Neural crest cell (in vitro differentiated cells): ENCODE measurements at places on chromosomes 11 and 22. TPM values are rescaled to one million over a fixed set of nuclear protein-coding genes. Genes with fewer than 3 reads are reported as not detected.

GRCh38 chr22:35834061-35834460 is 116.4 kb downstream of the APOL5 start:
- H3K4me1 ChIP-seq = peaks cover 52% of the 10 kb centered on the region
- no peak for DNase-seq
- no peaks in the 10 kb centered on the region for H3K27me3 ChIP-seq
- H3K27ac ChIP-seq = no peak overlapping the region
- no peaks in the 10 kb centered on the region for H3K36me3 ChIP-seq
- H3K4me3 ChIP-seq = no peak overlapping the region

DNA sequence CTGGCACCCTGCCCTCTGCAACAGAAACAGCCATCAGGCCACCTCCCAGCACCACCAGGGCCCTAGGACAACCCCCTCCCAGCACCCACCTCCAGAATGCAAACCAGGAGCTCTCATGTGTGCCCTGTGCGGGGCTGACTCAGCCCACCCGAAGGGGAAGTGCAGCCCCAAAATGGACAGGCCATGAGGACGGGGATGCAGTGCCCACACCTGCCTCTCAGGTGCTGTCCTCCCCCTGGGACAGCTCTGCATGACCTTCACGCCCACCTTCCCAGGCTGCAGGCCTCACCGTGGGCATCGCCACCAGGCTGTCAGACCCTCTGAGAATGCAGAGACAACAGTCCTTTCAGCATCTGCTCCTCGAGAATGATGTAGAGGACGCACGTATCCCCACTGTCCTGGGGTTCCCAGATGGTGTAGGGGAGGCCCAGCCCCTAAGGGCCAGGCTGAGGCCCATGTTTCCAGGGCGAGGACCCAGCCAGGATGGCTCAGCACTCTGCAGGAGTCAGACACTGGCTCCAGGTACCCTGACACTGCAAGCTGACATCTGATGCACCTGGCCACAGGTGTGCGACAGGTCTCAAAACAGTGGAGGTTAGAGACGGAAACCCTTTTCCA is 13.5 kb downstream of the MOB2 start:
- H3K27me3 ChIP-seq = no peaks in the 10 kb centered on the region
- no peak overlapping the region for H3K27ac ChIP-seq
- H3K4me3 ChIP-seq = no peak overlapping the region

- no peak for DNase-seq
- peak overlapping the region; percentile 47 for H3K27ac ChIP-seq
- H3K36me3 ChIP-seq = no peaks in the 10 kb centered on the region
- no peak overlapping the region for H3K4me3 ChIP-seq
- peaks cover 20% of the 10 kb centered on the region for H3K4me1 ChIP-seq
Measured at GRCh38 chr11:93623920-93624319, 37.6 kb upstream of the CEP295 start.

GRCh38 chr22:44668886-44669521 is 33.0 kb upstream of the PRR5 start:
- DNase-seq = no peak
- peak overlapping the region; percentile 71 for H3K4me3 ChIP-seq
- H3K4me1 ChIP-seq = peaks cover 21% of the 10 kb centered on the region
- H3K27me3 ChIP-seq = peaks cover 7% of the 10 kb centered on the region

DNA sequence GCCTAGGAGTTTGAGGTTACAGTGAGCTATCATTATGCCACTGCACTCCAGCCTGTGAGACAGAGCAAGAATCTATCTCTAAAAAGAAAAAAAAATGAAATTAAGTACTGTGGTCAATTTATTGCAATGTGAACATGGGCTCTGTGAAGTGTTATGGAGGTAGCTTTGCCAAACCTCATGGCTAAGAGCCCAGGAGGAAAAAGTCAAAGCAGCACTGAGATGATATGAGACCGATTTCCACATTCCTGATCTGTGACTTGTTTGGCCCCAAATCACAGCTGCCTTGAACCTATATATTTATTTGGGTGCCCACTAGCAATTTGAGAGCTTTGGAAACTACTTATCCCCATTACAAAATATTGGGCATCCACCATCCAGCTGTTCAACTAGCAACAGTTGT is 29.8 kb upstream of the TMEM135 start:
- no peaks in the 10 kb centered on the region for H3K4me1 ChIP-seq
- no peak overlapping the region for H3K27ac ChIP-seq
- no peak overlapping the region for H3K4me3 ChIP-seq
- DNase-seq = no peak
- H3K36me3 ChIP-seq = no peaks in the 10 kb centered on the region

GRCh38 chr11:42085736-42086135 is 626.3 kb upstream of the LRRC4C start:
- no peaks in the 10 kb centered on the region for H3K27me3 ChIP-seq
- no peak overlapping the region for H3K27ac ChIP-seq
- H3K4me1 ChIP-seq = peaks cover 3% of the 10 kb centered on the region
- no peak for DNase-seq
- no peak overlapping the region for H3K4me3 ChIP-seq
- no peaks in the 10 kb centered on the region for H3K36me3 ChIP-seq

- H3K27me3 ChIP-seq = peaks cover 4% of the 10 kb centered on the region
- no peak for DNase-seq
- H3K27ac ChIP-seq = peak overlapping the region; percentile 19
- H3K4me1 ChIP-seq = peaks cover 9% of the 10 kb centered on the region
- H3K36me3 ChIP-seq = no peaks in the 10 kb centered on the region
- H3K4me3 ChIP-seq = no peak overlapping the region
Measured at GRCh38 chr22:49398646-49399045, 429.0 kb downstream of the BRD1 start.

DNA sequence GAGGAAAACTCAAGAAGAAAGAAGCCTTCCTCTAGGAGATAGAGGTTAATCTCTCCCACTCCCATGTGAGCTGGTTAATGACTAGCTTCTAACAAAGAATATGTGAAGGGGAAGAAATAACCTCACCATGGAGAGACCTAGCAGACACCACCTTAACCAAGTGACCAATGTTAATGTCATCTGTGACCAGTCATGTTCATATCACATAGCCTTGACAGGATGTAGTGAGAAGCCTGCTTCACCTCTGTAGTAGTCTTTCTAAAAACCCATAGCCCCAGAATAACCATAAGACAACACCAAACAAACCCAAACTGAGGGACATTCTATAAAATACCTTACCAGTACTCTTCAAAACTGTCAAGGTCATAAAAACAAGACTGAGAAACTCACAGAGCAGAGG is 21.5 kb upstream of the POU2AF1 start:
- H3K27me3 ChIP-seq = no peaks in the 10 kb centered on the region
- no peaks in the 10 kb centered on the region for H3K4me1 ChIP-seq
- no peaks in the 10 kb centered on the region for H3K36me3 ChIP-seq
- H3K4me3 ChIP-seq = no peak overlapping the region

- H3K4me1 ChIP-seq = no peaks in the 10 kb centered on the region
- peaks cover 25% of the 10 kb centered on the region for H3K27me3 ChIP-seq
- no peaks in the 10 kb centered on the region for H3K36me3 ChIP-seq
- H3K4me3 ChIP-seq = no peak overlapping the region
- H3K27ac ChIP-seq = no peak overlapping the region
Measured at GRCh38 chr22:45096256-45096907, 67.3 kb upstream of the NUP50 start.

DNA sequence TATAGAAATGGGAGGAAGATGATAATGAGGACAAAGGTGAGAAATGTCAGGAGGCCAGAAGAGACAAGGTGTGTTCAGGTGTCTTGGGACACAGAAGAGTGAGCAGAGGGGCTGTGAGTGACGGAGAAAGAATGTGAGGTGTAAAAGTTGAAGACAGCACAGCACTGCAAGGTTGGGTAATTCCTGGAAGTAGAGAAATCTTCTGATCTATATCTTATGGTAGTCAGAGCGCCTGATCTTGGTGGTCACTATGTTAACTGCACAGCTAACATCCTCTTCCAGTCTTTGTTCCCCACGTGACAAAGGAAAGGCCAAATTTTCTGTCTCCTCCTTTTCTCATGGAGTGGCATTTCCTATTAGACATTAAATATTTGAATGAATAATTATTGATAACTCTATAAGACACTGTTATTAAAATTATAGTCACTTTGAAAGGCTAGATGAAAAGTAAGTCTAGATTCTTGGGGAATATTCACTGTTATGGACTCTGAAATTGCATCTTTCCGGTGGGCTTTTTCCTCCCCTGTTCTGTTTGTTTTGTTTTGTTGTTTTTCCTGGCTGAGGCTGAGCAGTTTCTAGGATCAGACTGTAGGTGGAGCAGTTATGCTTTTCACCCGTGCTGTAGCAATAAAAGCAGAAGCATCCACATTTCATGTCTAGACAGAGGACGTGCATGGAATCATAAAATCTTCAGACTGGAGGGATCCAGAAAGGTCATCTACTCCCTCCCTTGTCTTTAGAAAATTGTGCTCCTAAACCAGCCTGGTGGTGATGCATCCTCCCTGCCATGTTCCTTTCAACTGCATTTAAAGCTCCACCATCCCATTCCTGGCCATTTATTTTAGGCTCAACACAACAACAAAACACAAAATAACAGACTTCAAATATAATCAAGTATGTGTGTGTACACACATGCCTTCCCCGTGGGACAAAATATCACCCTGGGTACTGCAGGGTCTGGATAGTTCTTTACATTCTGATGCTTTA is 26.6 kb downstream of the SC5D start:
- H3K4me3 ChIP-seq = no peak overlapping the region
- peaks cover 4% of the 10 kb centered on the region for H3K27me3 ChIP-seq
- DNase-seq = peak; percentile 31
- no peaks in the 10 kb centered on the region for H3K36me3 ChIP-seq

- DNase-seq = no peak
- no peak overlapping the region for H3K27ac ChIP-seq
- no peak overlapping the region for H3K4me3 ChIP-seq
- H3K36me3 ChIP-seq = no peaks in the 10 kb centered on the region
- peaks cover 6% of the 10 kb centered on the region for H3K4me1 ChIP-seq
- no peaks in the 10 kb centered on the region for H3K27me3 ChIP-seq
Measured at GRCh38 chr11:90775567-90776165, 552.8 kb upstream of the CHORDC1 start.

- no peak within 1 kb of the TSS for H3K27ac ChIP-seq
- H3K4me1 ChIP-seq = no peaks in the 10 kb centered on the region
- no peaks in the 10 kb centered on the region for H3K27me3 ChIP-seq
- no peak within 1 kb of the TSS for H3K4me3 ChIP-seq
Measured at GRCh38 chr11:102955624-102956023, at the start of gene MMP13. TSS of gene MMP13 (minus strand) at chr11:102955732. CDS start at chr11:102955705, 27 bp downstream.

- DNase-seq = no peak
- H3K36me3 ChIP-seq = no peaks in the 10 kb centered on the region
- H3K27ac ChIP-seq = no peak overlapping the region
- H3K27me3 ChIP-seq = peaks cover 13% of the 10 kb centered on the region
- H3K4me3 ChIP-seq = no peak overlapping the region
Measured at GRCh38 chr11:13923182-13923581, 39.3 kb upstream of the SPON1 start.

GRCh38 chr11:61710019-61710418 is 29.8 kb downstream of the DAGLA start:
- H3K27me3 ChIP-seq = no peaks in the 10 kb centered on the region
- no peaks in the 10 kb centered on the region for H3K36me3 ChIP-seq
- H3K27ac ChIP-seq = no peak overlapping the region
- H3K4me1 ChIP-seq = peaks cover 51% of the 10 kb centered on the region

ABCC8 gene
- 4.6 and 6.1 TPM in 2 replicates for total RNA-seq

TEX54 gene
- not detected in 2 replicates for total RNA-seq

MMP11 gene
- 10.8 and 11.2 TPM in 2 replicates for total RNA-seq

CHRDL2 gene
- total RNA-seq = 0.35 and 0.55 TPM in 2 replicates

SULT4A1 gene
- total RNA-seq = 6.3 and 7.3 TPM in 2 replicates

RIMBP3C gene
- total RNA-seq = 1.0 and 1.4 TPM in 2 replicates

XRRA1 gene
- total RNA-seq = 5.6 and 8.3 TPM in 2 replicates

ZNF214 gene
- total RNA-seq = 6.5 and 7.3 TPM in 2 replicates
